ENCODE measurements at places on chromosomes 5 and 9.

DNA sequence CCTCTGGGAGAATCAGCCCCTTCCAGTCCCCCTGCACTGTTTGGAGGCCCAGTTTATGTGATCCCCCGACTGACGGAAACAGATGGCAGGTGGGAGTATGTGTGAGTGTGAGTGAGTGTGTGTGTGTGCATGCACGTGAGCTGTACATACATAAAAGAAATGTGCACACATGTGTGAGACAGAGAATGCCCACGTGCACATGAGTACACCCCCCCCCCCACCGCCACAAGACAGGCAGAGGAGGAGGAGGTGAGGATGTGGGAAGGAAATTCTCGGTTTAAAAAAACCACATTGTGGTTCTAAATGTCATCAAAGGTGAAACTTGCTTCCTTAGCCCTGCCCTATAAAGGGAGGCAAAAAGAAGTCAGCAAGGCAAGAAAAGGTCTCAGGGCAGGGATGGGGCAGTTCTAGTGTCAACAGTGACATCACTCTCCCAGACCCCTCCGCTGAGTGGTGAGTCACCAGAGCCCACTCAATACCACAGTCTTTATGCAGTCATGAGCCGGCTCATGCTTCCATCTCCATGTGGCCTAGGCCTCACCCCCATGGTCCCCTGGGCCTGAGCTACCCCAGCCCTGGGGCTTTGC lies 79.2 kb upstream of the HSPA9 start:
- DNase-seq: peak; percentile 84

GRCh38 chr9:110846215-110846614 lies 177.6 kb downstream of the MUSK start:
- DNase-seq: no peak

DNA sequence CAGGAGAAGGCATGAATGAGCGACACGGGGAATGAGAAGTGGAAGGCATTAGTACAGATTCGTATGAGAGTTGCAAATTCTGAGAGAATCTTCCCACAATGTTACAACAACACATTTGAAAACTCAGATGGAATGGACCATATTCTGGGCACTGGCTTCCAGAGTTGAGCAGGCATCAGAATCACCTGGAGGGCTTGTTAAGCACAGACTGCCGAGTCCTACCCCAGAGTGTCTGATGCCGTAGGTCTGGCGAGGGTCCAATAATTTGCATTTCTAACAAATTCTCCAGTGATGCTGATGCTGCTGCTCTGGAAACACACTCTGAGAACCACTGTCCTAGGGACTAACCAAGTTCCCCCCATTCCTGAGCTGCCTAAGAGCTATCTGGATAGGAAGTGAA lies 2.9 kb upstream of the TLX3 start:
- DNase-seq: no peak

- DNase-seq: peak; percentile 82
Observed at GRCh38 chr9:122464633-122465567, 12.8 kb downstream of the OR1J1 start.

DNA sequence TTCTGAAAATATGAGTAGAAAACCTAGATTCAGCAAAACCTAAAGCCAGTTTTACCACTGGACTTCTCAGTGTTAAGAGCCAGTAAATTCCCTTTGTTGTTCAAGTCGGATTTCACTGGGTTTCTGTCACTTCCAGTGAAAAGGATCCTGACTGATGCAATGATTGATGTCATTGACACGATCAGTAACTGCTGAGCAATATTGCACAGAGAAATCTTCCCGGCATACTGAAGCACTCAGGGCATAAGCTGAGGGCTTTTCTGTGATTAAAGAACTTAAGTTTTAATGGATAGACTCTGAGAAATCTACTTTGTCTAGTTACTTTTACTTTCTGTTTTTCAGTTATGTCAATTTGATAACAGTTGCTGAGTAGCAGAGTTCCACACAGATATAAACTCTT lies 61.9 kb downstream of the DENND1A start:
- peak; percentile 8 for DNase-seq

GRCh38 chr9:3224931-3225330 lies 300.9 kb downstream of the RFX3 start:
- no peak for DNase-seq

- no peak for DNase-seq
Observed at GRCh38 chr9:98039607-98040017, 16.9 kb upstream of the NANS start.

DNA sequence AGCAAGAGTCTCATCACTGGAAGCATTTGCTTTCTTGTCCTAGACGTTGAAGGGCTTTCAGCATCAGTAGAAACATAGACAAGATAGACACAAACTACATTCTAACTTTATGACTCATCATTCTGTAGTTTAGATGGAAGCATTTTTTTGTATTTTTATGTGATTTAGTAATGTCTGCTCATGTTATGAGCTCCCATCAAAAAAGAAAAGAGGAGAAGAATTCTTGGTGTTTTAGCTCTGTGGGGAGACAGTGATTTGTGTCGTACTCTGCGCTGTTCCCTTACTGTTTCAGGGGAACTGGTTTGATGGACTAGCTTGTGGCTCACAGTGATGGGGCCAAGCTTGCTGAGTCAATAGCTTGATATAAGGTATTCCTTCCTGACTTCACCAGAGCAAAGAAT lies 159.2 kb upstream of the WWC1 start:
- peak; percentile 6 for DNase-seq

DNA sequence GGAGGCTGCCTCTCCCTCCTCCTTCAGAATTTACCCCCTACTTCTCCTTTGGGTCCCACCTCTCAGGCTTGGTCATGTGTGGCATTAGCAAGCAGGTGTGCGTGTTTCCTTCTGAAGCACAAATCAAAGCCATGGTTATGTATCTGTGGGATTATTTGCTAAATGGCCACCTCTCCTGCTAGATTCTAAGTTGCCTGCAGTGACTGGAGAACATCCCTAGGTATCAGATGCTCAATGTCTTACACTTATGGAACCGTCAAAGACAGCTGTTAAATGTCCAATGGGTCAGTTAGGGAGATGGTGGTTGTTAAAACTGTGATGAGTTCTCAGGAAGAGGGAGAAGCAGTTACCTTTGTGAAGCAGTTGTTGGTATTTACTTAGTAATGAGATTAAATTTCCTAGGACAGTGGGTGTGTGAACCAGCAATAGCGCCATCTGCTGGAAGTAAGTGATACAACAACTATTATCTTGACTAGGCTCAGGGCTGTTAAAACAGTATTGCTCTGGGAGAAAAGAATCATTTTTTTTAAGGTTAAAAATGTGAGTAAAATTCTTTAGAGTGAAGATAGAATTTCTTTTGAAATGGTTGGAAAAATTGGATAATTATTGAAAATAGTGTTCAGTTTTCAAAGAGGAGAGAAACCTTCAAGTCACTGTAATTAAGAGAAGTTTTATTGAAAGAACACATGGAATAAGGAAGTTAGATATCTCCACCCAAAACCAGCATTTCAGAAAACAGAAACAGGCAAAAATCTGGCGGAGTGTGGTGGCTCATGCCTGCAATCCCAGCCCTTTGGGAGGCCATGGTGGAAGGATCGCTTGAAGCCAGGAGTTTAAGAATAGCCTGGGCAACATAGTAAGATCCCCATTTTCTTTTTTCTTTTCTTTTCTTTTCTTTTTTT lies 71.3 kb downstream of the TMC1 start:
- peak; percentile 72 for DNase-seq

DNA sequence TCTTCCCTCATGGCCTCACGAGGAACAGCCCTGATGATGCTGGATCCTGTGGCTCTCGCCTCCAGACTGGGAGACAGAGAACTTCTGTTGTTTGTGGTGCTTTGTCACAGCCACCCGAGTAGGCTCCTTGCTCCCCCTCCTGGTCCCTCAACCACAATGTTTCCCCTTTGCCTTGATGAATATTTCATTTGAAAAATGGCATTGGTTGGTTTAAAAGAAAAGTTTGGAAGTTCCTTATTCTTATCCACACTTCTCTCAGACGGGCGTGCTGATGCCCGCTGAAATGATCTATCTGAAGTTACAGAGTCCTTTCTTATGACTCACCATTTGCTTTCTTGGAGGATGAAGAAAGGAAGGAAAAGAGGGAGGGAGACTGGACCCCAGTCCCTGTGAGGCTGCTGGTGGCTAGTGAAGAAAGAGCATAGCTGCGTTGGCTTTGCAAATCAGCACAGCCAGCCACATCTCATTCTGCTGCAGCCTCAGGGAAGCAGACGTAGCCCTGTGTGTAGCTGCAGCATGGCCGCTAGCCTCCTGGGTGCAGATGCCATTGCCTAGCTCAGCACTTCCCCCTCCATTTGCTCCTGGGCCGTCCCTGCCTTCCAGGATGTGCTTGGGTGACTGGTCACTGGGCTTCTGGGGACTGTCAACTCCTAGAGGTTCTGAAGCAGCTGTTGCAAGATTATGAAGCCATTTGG lies 185.9 kb downstream of the ERCC6L2 start:
- peak; percentile 79 for DNase-seq

GRCh38 chr5:5522336-5522735 lies 99.9 kb downstream of the ICE1 start:
- no peak for DNase-seq

GRCh38 chr5:153632748-153633290 lies 142.3 kb downstream of the GRIA1 start:
- no peak for DNase-seq

DNA sequence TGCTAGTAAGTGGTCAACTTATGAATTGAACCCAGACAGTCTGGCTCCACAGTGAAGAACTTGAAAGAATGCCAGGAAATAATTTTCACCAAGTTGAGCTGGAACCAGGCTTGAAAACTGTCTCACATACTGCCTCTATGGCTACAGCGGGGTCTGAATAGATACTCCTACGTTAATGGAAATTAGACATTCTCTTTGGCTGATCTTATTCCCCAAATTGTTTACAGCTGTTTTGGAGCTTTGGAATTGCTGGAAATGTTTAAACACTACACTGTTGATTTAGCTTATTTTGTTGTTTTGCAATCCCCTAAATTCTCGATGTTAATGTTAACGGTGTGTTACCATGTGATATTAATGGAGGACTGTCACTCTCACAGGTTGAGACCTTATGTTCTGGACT lies 146.4 kb downstream of the FBXL7 start:
- DNase-seq: no peak

GRCh38 chr9:98007251-98007928 lies 24.2 kb downstream of the ANP32B start:
- peak; percentile 10 for DNase-seq

DNA sequence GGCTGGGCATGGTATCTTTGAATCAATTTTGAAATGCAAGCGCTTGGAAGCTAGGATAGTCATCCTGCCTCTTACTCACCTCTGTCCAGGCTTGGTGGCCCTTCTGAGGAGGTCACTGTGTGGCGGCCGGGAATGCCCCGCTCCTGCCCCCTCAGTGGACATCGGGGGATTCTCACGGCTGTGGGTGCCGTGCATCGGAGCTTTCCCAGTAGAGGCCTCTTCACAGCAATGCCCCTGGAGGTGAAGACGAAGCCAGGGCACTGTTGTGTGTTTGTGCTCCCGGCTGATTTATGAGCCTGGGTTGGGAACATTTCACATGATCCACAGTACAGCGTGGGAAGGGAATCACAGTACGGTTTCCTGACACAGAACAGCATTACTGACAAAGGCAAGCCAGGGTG lies 147.5 kb downstream of the NXNL2 start:
- DNase-seq: peak; percentile 94

DNA sequence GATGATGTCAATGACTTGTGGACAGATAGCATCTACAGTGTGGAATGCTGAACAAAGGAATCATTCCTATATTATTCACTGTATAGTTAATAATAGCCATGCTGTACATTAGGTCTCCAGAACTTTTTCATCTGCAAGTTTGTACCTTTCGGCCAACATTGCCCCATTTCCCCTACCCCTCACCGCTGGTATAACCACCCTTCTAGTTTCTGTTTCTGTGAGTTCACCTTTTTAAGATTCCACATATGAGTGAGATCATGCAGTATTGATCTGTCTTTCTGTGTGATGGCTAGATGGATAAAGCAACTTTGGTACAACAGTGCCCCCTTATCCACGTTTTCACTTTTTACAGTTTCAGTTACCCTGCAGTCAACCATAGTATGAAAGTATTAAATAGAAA lies 18.8 kb upstream of the ALDH1B1 start:
- no peak for DNase-seq

GRCh38 chr9:124284940-124285441 lies 27.2 kb downstream of the NEK6 start:
- DNase-seq: peak; percentile 69

DNA sequence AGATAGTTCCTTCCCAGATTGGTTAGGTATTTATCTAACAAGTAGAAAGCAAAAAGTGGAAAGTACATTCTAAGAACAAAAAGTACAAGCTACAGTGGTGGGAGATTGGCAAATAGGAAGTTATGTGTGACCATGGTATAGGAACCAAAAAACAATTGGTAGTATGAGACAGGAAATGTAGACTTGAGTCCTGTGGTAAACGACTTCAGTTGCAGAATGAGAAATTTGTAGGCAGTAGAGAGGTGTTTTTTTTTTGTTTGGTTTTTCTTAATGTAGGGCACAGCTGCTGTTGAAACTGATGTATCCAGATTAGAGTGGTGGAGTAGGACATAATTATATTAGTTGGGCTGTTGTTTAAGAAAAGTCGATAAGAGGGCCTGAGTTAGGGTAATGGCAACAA lies 72.0 kb downstream of the CCNH start:
- no peak for DNase-seq

GRCh38 chr5:53942724-53943123 lies 367.6 kb downstream of the ARL15 start:
- peak; percentile 37 for DNase-seq

- peak; percentile 63 for DNase-seq
Observed at GRCh38 chr9:75891277-75891741, 836 bp downstream of the PCSK5 start.

DNA sequence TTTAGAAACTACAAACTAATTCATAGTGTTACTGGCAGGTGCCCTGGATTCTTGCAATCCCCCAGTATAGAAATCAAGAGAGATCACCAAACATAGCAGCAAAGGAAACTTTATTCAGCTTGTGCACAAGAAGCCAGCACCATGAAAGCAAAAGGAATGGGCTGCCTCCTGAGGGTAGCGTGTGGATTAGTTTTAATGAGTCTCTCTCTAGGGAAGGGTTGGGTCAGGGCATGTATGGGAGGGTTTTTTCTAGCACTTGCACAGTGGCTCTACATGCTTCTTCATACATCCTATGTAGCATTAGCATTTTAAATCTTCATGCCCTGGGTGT lies 38.4 kb downstream of the LYRM7 start:
- DNase-seq: no peak

- no peak for DNase-seq
Observed at GRCh38 chr5:158116965-158117364, 258.0 kb upstream of the CLINT1 start.

DNA sequence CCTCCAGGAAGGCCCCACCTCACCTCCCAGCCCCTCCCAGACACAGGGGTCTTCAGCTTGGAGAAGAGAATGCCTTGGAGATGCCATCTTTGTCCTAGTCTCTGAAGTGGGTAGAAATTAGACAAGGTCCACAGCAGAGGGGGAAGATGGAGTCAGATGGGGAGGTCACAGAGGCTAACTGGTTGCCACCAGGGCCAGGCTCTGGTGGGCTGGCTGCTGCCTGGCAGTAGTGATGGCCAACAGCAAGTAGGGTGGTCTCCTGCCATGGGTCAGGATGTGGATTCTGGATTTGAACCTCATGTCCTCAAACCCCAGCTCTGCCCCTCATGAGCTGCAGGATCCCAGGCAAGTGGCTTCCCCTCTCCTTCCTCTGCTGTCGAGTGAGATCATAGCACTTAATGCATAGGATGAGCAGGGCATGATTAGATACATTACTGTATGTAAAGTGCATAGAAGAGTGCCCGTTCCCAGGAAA lies 38.7 kb upstream of the NEK6 start:
- no peak for DNase-seq
